ENCODE measurements at places on chromosomes 11 and 22. TPM values are rescaled to one million over a fixed set of nuclear protein-coding genes. Genes with fewer than 3 reads are reported as not detected.
A peak's percentile ranks its signal among the peaks of the same experiment; 100 is the strongest.

- DNase-seq: no peak
Observed at GRCh38 chr11:95157824-95158223, 68.2 kb downstream of the ENDOD1 start.

DNA sequence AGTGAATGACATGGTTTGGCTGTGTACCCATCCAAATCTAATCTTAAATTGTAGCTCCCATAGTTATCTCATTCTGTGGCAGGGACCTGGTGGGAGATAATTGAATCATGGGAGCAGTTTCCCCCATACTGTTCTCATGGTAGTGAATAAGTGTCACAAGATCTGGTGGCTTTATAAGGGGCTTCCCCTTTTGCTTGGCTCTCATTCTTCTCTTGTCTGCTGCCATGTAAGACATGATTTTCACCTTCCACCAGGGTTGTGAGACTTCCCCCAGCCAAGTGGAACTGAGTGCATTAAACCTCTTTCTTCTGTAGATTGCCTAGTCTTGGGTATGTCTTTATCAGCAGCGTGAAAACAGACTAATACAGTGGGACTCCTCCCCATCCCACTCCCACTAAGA, 11.1 kb downstream of the OR5A2 start:
- DNase-seq: no peak

DNA sequence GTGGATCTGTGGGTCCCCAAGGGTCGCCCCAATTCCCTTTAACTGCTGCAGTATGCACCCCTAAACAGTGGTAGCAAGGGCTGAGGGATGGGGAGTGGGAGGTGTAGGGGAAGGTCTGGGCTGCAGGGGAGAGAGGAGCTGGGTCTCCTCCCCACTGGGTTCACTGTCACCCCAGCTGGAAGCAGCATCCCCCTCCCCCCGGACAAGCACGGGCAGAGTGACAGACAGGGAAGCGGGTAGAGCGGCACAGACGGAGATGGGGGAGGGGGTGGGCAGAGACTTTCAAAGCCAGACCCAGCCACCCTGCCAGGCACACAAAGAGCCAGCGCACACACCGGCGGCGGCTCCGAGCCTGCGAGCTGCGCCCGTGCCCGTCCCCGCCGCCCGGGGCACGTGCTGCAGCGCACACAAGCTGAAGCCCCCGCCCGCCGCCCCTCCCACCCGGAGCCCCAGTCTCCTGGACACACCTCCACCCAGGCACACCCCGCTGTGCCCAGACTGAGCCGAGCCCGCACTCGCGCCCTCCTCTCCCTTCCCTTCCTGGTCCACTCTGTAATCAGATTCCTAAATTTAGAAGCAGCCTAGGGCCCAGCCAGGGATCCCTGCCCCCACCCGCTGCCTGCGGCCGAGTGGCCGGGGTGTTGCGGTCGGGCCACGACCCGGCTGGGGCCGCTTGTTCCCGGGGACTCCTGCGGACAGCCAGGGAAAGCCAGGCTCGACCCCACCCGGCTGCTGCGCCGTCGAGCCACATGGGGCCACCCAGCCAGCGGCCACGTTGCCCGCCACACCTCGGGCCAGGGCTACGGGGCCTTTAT, 935 bp upstream of the RCOR2 start:
- DNase-seq: peak; percentile 84

- DNase-seq: no peak
Observed at GRCh38 chr11:93663021-93663420, 1.5 kb downstream of the CEP295 start.

DNA sequence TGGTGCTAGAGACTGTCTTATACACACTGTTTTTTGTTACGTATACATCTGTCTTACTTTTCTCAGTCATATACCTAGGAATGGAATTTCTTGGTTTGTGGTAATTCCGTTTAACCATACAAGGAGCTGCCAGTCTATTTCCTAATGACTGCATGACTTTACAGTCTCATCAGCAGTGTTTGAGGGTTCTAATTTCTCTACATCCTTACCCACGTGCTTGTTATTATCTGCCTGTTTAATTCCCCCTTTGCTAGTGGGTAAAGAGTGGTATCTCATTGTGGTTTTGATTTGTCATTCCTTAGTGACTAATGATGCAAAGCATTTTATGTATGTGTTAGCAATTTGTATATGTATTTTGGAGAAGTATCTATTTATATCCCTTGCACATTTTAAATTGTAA, 1008.0 kb downstream of the FAM181B start:
- DNase-seq: no peak

DNA sequence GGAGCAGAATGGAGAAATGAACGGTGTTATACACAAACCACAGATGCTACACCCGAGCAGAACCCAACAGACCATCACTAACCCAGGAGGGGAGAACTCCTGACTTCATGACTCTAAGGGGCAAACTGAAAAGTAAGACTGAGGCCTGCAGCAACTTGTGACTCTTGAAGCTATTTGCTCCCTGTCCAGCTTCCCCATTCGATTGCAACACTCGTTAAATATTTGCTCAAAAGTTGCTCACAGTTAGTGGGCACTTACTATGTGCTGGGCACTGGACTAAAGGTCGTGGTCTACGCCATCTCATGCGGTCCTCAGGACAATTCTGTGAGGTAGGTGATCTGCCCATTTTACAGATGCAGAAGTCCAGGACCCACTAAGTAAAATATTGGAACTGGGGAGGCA, 9.5 kb upstream of the ADA2 start:
- no peak for DNase-seq

DNA sequence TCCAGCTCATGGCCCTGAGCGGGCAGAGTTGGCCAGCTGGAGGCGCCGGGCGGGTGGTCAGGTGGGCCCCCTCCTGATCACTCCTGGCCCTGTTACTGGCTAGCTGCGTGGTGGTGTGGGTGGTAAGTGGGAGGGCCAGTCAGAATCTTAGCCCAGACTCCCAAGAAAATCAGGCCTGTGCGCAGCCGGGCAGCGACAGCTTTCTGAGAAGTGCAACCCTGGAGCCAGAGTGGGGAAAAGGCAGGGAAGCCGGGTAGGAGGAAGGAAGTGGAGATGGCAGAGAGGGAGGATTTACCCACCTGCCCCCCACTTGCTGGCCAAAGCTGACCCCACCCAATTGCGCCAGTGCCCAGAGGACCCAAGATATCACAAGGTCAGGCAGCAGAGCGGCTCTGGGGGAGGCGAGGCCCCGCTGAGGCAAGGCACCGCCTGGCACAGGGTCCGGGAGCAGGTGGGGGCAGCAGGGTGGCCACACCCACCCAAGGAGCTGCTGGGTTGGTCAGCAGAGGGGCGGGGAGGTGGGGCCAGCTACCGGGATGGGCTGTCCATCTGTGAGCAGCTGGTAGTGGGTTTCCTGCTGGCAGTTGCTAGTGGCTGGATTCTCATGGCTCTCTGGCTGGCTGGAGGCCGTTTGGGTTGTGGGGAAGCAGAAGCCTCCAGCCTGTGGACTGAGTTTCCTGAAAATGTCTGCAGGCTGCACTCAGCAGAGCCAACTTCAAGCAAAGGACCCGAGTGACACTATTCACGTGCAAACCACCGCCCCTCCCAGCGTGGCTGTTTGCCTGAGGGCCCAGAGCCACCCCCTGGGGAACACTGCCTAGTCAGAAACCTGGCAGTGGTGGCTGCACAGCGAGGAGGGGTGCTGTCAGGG, 196.4 kb downstream of the IGLL1 start:
- DNase-seq: no peak

GRCh38 chr11:25958045-25958444, 373.9 kb upstream of the ANO3 start:
- DNase-seq: no peak

- no peak for DNase-seq
Observed at GRCh38 chr22:41030891-41031290, 61.5 kb upstream of the EP300 start.

GRCh38 chr11:113647856-113648255, 58.3 kb downstream of the TMPRSS5 start:
- DNase-seq: no peak

DNA sequence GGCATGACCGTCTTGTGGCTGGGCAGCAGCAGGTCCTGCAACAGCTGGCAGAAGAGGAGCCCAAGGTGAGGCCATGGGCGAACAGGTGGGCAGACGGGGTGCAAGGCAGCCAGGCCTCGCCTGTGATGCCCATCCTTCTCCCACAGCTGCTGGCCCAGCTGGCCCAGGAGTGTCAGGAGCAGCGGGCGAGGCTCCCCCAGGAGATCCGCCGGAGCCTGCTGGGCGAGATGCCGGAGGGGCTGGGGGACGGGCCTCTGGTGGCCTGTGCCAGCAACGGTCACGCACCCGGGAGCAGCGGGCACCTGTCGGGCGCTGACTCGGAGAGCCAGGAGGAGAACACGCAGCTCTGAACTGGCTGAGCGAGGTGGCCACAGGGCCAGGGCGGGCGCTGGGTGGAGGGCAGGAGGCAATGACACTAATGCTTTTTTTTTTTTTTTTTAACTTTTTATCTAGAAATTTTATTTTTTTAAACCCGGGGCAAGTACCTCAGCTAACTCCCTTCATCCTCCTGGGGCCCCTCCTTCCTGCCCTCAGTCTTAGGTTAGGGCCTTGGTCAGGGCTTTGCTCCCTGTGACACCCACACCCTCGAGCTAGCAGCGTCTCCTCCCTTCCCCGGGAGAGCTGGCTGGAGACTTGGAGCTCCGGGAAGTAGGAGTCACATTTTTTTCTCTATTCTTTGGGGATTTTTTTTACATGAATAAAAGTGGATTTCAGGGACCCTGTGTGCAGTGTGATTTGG, 16.0 kb downstream of the PLCB3 start:
- no peak for DNase-seq

DNA sequence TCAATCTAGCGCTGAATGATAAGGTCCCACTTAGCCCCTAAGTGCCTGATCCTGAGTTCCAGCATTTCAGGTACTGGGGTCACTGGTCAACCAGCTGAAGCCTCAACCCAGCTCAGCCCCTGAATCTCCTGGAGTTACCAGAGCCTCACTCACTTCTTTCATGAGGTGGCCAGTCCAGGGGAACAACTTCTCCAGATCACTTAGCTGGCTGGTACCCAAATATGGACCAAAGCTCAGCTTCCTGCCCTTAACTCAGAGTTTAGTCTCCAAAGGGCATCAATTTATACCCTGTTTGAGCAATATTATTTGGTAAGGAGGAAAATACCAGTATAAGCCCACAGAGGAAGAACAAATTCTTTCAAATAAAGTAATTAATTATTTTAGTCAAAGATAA, 105.6 kb downstream of the SLC1A2 start:
- DNase-seq: no peak

DNA sequence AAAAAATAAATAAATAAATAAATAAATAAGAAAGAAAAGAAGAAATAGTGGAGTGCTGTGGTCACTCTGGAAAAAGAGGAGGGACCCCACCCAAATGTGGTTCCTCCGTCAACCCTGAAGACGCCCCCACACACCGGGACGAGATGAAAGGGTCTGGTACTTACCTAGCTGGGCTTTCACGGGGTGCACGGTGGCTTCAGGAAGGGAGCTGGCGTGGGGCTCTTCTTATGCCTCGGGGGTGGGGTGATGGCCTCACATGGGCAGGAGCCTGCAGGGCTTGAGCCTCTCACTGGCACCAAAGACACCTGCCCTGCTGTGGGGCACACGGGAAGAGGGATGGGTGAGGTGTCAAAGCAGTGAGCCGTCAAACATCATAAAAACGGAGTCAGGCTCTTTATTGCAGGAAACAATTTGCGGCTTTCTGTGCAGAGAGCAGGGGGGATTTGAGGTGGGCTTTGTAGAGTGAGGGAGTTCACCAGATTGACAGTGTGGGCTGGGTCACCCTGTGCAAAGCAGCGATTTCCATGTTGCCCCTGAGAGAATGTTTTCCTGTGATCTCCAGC, 28.0 kb upstream of the KRTAP5-6 start:
- DNase-seq: no peak

GRCh38 chr11:78044706-78045105, 19.0 kb upstream of the THRSP start:
- no peak for DNase-seq

- DNase-seq: no peak
Observed at GRCh38 chr11:65744026-65744698, 23.6 kb upstream of the RNASEH2C start.

GRCh38 chr11:35362521-35362980, 56.8 kb downstream of the SLC1A2 start:
- DNase-seq: no peak

DNA sequence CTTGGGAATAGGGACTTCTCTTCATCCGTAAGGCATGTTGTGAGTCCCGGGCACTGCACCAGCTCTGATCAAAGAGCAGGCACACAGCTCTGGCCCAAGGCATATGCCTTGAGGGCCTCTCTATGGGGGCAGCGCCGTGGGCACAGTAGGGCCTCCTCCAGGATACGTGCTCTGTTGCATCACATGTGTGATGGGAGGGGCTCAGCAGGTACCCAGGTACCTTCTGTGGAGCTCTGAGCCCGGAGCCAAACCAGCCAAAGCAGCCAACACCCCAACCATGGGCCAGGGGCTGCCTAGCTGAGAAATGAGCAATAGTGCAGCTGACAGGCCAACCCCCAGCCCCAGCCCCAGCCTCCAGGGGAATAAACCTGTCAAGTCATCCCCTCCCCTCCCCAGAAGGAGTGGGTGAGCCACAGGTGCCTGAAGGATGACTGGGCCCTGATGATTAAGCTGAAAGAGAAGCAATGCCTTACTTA, 79.7 kb upstream of the SHISAL1 start:
- DNase-seq: peak; percentile 2

Gene CSF2RB
- 2.8 TPM for total RNA-seq

Gene FXYD2
- 1.3 TPM for total RNA-seq

Gene INPPL1
- 115 TPM for total RNA-seq

Gene FOSL1
- 0.47 TPM for total RNA-seq

Gene GLYATL2
- 0.44 TPM for total RNA-seq

All from left ventricle myocardium inferior (tissue), 1 donor.